ENCODE measurements at places on chromosomes 7 and 10.

DNA sequence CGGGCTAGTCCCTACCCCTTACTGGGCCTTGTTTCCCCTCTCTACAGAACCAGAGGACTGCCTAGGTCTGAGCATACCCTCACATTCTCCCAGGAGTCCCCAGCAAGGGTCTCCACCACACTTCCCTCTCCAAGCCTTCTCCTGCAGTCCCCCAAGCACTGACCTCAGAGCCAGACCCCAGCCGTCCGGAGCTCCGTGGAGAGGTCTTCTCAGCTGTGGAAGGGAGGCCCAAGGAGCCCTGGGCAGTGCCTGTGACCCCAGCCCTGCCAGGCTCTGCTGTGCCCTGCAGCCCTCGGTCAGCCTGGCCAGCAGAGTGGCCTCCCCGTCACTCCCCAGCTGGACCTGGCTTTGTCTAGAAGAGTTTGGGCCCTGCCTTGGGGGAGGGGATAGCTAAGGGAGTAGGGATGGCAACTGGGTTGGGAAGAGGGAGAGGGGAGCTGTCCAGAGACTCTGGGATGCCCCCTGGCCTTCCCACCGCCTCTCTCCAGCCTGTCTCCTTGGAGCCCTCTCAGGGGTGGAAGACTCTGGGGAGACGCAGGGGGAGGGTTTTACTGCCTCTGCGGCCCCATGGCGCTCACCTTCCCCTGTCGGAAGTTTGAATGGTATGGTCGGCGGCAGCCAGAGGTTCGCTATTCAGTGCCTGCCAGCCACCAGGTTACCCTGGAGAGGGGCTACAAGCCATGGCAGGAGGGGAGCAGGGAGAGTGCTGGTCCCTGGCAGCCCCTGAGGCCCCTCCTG lies at the start of gene C10orf105:
Gene C10orf105, minus strand, starts transcription at position 315 of the 738 bp plus-strand sequence. CDS start 3,441 bp downstream, outside the sequence.
- DNase-seq: no peak

- no peak for DNase-seq
Observed at GRCh38 chr7:96184783-96185182, 137.1 kb downstream of the SLC25A13 start.

GRCh38 chr10:111439034-111439842 lies 362.4 kb downstream of the ADRA2A start:
- DNase-seq: no peak

- no peak for DNase-seq
Observed at GRCh38 chr10:101550965-101551364, 37.1 kb downstream of the POLL start.

DNA sequence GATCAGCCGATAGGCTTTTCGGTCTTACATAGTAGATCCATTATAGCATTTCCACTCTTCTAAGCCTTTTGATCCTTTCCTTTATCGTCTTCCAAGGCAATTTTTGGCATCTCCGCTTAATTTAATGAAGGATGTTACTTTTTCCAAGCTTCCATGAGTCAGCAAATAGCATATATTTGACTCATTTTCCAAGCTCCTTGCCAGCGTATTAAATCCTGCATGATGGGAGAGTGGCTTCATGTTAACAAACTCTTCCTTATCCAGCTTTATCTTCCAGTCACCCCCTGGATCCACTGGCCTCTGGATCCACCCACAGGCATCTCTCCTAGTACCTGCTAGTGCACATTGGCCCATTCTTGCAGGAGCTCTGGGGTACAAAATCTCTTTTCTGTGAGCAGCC lies 13.0 kb downstream of the OR9A2 start:
- no peak for DNase-seq

DNA sequence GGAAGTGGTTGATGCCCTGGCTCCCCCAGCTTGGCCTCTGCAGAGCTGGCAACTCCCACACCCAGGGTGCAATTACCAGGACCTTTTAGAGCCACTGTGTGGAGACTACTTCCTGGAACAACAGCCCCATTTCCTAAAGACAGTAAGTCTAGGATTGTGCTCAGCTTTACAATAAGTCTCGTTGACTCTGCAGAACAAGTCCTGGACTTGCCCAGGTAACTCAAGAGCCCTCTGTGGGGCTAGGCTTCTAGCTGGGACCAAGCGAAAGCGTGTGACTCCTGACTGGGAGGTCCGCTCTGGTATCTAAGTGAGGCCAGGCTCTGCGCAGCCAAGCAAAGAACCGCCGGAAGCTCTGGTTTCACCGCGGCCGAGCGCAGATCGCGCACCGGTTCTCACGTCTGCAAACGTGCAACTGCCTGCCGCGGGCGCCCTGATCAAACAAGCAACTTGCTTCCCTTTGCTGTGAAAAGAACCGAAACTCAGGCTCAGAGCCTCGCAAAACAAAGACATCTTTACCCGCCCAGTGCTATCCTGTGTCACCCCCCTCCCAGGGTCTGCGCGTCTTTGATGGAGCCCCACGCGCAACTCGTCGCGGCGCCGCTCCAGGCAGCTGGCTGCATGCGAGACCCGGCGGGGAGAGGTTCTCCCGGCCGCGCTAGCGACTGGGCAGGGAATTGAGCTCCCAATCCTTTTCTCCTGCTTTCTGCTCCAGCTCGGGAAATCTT lies 4.4 kb upstream of the PDLIM1 start:
- no peak for DNase-seq
